ENCODE measurements at places on chromosomes 4 and X.

GRCh38 chr4:46441136-46441859, 51.4 kb upstream of the GABRA2 start:
- no peak for DNase-seq

GRCh38 chr4:24164054-24164693, 274.3 kb upstream of the PPARGC1A start:
- no peak for DNase-seq

DNA sequence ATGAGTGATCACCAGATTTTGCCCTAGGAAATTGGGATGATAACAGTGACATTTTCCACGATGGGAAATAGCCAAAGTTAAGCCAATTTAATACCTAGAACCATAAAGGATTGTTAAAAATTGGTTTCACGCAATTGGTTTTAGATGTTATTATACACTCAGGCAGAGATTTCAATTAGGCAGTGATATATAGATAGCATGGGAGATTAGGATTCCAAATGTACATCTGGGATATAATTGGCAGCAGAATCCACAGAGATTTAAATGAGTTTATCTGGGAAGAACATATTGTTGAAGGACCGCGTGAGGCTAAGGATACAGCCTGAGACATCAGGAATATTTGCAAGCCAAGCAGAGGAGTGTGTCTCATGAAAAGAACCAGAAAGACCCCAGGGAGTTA, 351.6 kb downstream of the GPM6A start:
- no peak for DNase-seq

DNA sequence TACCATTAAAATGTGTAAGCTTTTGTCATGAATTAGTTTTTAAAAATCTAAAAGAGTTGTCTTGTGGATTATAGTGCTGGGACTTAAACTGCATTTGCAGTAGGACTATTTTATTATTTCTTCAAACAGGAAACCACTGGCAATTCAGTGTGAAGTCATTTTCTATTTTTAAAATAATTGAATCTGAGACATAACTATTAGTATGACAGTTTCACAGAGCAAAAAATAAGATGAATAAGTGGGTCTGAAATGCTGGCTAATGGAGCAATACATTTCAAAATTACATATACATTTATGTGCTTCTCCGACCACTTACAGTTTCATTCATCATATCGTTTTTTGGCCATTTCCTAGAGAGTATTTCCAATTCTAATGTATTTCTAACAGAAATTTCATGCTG, 75.3 kb upstream of the RAPGEF2 start:
- no peak for DNase-seq

DNA sequence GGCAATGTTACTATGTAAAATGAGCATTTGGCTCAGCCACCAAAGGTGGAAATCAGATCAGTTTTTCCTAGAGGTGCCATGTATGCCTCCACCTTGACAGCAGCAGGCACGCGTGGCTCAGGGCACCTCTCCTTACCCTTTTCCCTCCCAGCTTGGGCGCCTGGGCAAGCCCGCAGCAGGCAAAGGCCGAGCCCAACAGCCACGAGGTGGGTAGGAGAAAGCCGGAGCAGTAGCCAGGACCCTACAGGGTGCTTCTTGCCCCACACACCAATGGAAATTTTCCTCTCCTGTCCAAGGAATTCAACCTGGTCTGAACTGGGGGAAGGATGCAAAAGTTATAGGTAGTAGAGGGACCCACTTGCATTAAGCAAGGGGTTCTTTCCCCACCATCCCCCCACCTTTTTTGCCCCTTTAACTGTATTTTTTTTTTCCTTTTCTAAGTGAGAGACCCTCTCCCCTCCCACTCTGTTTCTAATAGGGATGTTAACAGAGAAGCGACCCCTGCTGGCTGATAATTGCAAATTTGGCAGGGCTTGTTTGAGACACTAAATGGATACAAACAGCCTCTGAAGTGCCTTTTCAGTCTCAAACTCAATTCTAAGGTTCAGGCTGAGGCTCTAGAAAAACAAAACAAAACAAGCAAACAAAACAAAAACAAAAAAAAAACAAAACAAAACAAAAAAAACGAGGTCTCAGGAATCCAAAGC, 895.1 kb downstream of the PCDH18 start:
- DNase-seq, result peak; percentile 29

DNA sequence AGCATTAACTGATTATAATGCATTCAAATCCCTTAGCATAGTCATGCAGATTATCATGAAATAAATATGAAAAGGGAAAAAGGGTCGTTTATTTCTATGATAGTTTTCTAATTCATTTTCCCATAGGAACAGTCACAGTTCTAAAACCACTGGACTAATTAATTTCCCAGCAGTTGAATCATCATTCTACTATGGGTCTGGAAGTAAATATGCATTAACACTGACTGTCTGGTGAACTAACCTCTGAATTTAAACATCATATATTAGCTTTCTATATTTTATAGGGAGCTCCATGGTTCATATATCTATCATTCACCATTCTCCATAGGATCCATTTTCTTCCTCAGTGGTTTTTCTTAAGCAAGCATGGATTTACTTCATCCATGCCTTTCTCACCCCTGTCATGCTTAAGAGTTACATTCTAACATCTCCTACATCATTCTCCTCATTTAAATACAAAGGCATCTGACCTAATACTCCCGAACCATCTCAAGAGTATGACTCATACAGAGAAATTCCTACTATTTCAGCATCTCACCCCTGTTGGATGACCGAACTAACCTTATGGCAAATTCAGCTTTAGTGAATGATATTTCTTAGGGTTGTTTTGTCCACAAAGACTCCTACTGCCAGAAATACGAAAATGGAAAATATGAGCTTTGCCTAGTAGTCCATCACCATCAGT, 198.7 kb upstream of the ADAMTS3 start:
- DNase-seq, result no peak

- no peak for DNase-seq
These were observed 64.8 kb upstream of the HELT start for GRCh38 chr4:184953421-184953945.

DNA sequence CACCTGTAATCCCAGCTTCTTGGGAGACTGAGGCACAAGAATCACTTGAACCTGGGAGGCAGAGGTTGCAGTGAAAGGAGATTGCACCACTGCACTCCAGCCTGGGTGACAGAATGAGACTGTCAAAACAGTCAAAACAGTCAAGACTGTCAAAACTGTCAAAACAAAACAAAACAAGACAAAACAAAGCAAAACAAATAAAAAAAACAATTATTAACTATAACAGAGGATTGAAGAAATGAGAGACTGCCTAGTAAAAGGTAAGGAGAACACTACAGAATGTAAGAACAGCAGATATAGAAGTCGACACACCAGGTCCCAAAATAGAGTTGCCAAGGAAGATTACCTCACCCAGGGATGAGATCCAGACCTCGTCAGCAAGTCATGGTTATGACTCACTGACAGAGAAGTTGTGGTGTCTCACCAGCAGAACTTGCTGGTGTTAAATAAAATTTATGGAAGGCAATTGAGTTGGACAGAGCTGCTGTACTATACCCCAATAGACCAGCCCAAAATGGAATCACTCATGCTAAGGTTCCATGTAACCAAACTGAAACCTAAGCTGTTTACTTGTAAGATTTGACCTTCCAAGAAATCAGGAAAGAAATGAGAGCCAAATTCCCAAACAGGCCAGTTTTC, 32.1 kb upstream of the GK start:
- DNase-seq, result no peak

GRCh38 chr4:119865389-119865788, 201.3 kb downstream of the MAD2L1 start:
- no peak for DNase-seq

GRCh38 chr4:166077782-166078181, 204.7 kb downstream of the TLL1 start:
- DNase-seq, result no peak

GRCh38 chrX:151563449-151563848, at the start of gene PASD1:
Gene PASD1 (plus strand): TSS chrX:151563675. CDS start chrX:151601554, 37,879 bp downstream.
- no peak for DNase-seq

DNA sequence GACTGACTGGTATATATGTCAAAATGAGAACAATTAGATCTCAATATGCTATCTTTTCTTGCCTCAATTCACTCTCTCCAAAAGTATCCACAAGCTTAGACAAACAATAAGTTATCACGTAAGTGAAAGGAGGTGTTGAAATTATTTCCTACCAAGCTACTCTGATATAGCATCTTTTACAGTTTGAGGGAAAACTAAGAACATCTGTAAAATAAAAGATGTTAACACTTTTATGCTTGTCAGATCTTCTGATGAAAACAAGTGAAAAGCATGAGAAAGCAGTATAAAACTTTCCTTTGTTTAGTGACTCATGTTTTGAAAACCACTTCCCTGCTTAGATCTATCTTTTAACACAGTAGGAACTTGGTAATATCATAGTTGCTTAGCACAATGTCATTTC, 8.4 kb upstream of the MAB21L2 start:
- DNase-seq, result no peak

- DNase-seq, result no peak
These were observed 2042.2 kb downstream of the ARAP2 start for GRCh38 chr4:34202154-34202553.

DNA sequence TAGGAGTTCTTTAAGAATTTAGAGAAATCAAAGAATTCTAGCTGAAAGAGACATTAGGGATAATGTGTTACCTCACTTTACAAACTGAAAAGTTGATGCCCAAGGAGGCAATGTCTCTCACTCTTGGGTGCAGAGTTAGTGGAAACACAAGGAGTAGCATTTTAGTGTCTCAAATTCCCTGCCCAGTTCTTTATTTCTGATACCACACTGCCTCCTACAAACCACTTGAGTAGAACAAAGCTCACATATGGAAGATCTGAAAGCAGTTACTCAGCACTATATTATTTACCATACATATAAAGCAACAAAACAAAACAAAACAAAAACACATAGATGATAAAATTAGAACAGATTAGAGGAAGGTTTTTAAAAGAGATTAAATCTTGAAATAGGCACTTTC, 124.2 kb downstream of the REELD1 start:
- DNase-seq, result no peak

DNA sequence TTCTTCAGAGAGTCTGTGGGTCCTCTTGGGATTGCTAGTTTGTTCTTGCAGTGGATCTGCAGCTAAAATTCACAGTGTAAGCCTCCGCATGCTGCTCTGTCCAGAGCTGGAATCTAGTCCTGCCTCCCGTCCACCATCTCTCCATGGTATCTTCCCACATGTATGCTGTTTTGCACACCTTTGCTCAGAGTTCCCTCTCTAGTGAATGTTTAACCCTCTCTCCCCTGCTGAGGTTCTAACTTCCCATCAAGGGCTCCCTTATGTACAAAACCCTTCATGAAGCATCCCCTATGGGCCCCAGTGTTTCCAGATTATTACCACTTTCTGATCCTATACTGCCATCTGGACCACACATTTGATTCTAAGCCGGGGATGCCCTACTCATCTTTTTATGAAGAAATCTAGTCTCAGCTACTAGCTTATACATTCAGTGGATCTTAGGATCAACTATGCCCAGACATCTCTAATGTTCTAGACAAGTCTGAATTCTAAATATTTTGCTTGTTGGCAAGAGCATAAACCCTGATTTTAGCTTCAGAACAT, 157.3 kb downstream of the CPEB2 start:
- no peak for DNase-seq

DNA sequence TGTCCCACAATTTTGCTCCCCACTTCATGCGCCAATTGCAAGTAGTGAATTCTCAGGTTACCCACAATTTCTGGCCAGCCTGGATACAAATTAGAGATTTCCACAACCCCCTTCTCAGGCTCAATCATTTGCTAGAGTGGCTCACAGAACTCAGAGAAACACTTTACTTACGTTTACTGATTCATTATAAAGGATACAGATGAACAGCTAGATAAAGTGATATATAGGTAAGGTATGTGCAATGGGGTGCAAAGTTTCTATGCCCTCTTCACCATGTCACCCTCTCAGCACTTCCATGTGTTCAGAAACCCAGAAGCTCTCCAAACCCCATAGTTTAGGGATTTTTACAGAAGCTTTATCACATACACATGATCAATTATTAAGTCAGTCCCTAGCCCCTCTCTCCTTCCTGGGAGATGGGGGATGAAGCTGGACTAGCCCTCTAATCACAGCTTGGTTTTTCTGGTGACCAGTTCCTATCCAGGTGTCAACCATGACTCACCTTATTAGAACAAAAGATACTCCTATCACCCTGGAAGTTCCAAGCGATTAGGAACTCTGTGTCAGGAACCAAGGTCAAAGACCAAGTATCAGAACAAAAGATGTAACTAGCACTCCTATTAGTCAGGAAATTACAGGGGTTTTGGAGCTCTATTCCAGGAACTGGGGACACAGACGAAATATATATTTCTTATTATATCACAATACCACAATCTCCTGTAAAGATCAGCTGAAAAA, 33.5 kb upstream of the PRRG1 start:
- no peak for DNase-seq

- DNase-seq, result no peak
These were observed 167.5 kb downstream of the DCTD start for GRCh38 chr4:182749667-182750167.

GRCh38 chr4:94504545-94504944, 52.8 kb downstream of the PDLIM5 start:
- no peak for DNase-seq

DNA sequence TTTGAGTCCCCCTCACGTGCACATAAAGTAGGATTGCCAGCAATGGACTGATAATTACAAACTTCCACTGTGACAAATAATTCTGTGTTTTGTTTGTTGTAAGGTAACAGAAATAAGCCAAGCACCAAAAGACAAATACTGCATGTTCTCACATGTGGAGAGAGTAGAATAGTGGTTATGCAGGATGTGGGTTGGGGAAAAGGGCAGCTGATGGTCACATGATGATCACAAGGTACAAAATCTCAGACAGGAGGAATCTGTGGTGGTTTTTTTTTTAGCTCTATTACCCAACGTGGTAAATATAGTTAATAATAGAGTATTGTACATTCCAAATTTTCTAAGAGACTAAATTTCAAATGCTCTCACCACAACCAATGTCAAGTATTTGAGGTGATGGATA, 182.3 kb downstream of the BANK1 start:
- no peak for DNase-seq

DNA sequence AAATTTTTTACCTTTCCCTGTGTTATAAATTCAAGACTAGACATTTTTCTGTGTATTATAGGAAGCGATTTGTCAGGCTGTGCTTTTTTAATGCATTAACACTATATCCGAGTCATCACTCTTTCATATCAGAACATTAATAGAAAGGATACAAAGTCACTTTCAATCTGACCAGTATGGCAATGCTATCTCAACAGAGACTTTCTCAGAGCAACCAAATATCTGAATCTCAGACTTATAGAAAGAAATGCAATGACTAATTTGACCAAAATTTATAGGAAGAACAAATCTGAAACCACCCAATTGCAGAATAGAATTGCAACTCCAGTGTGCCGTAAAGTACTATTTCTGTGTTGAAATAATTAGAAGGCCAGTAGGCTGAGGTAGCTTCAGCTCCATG, 473 bp upstream of the TKTL2 start:
- DNase-seq, result no peak

DNA sequence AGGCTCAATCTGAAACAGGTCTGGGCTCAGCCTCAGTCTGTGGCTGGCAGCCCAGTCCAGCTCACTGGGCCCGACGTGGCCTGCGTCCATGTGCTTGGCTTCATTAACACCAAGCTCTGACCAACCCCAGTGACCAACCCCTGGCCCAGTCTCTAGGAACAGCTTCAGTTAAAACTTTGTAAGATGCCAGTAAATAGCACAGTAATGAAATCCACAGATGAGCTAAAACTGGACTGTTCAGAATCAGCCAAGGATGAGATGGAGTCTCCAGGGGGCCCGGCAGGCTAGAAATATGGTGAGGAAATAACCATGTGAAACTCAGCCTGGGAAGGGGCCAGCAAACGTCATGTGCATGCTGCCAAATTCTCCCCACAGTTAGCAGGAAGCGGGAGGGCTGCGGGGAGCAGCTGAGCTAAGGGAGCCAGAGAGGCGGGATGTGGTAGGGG, 37.1 kb upstream of the XPNPEP2 start:
- DNase-seq, result no peak
